Cardiac muscle cell (in vitro differentiated cells and primary cell): ENCODE measurements at places on chromosomes 3 and 15. TPM values are rescaled to one million over a fixed set of nuclear protein-coding genes. Genes with fewer than 3 reads are reported as not detected.

- H3K4me1 ChIP-seq, result peaks cover 17% of the 10 kb centered on the region
- no peaks in the 10 kb centered on the region for H3K36me3 ChIP-seq
- no peaks in the 10 kb centered on the region for H3K27me3 ChIP-seq
- H3K27ac ChIP-seq, result no peak overlapping the region
These were observed 186.2 kb downstream of the XXYLT1 start for GRCh38 chr3:195084746-195085145.

GRCh38 chr15:80536716-80537115, 132.5 kb downstream of the ARNT2 start:
- H3K27me3 ChIP-seq, result no peaks in the 10 kb centered on the region
- DNase-seq, result no peak
- H3K27ac ChIP-seq, result no peak overlapping the region
- no peaks in the 10 kb centered on the region for H3K4me1 ChIP-seq
- H3K4me3 ChIP-seq, result no peak overlapping the region
- no peaks in the 10 kb centered on the region for H3K36me3 ChIP-seq

The C3orf18 gene
- 34.1 and 39.4 TPM in 2 replicates for total RNA-seq

DNA sequence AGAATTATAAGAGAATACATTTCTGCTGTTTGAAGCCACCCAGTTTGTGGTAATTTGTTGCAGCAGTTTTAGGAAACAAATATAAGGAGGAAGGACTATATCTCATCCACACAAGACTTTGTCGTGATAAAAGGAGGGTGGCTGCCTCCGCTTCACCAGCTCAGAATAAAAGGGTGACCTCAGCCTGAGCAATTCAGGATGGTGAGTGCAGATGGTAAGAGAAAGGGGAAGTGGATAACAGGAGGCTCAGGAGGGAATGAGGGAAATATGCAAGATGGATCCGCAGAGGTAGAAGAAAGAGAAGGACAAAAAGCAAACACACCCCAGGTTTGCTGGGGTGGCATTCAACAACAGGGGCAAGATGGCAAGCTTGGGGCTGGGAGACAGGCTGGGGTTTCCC, 108.1 kb upstream of the TNFAIP8L3 start:
- no peak for DNase-seq
- H3K27me3 ChIP-seq, result no peaks in the 10 kb centered on the region
- H3K4me1 ChIP-seq, result no peaks in the 10 kb centered on the region
- H3K27ac ChIP-seq, result no peak overlapping the region
- H3K36me3 ChIP-seq, result no peaks in the 10 kb centered on the region
